Calu3 (cell line): ENCODE measurements at places on chromosomes 3 and 15. TPM values are rescaled to one million over a fixed set of nuclear protein-coding genes. Genes with fewer than 3 reads are reported as not detected.

Gene ZNF501
- total RNA-seq, result 0.61 and 0.71 TPM in 2 replicates

Gene DLEC1
- total RNA-seq, result 0.28 and 0.78 TPM in 2 replicates

Gene PLAAT1
- 6.2 and 7.3 TPM in 2 replicates for total RNA-seq

Gene ITGB5
- 193 and 225 TPM in 2 replicates for total RNA-seq

Gene TTLL13
- 0.29 and 0.71 TPM in 2 replicates for total RNA-seq

Gene GRK7
- not detected in 2 replicates for total RNA-seq

GRCh38 chr3:154953538-154953937 is 126.6 kb upstream of the MME start:
- DNase-seq, result no peak

GRCh38 chr3:161475206-161475605 is 21.4 kb upstream of the OTOL1 start:
- no peak for DNase-seq

DNA sequence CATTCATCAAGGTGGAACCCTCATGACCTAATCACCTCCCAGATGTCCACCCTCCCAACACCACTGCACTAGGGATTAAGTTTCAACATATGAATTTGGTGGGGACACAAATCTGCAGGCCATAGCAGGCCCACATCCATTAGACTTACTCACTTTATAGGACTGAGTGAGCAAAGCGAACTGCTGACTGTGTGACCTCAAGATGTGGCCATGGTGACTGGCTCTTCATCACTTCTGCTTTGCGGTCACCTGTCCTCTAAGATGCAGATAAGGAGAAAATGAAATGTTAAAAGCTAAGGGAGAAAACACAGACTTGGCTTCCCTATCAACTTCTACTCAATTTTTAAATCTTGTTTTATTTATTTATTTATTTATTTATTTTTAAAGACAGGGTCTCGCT is 14.5 kb upstream of the DCP1A start:
- DNase-seq, result no peak

- no peak for DNase-seq
Measured at GRCh38 chr3:183725387-183725786, 27.8 kb downstream of the YEATS2 start.

DNA sequence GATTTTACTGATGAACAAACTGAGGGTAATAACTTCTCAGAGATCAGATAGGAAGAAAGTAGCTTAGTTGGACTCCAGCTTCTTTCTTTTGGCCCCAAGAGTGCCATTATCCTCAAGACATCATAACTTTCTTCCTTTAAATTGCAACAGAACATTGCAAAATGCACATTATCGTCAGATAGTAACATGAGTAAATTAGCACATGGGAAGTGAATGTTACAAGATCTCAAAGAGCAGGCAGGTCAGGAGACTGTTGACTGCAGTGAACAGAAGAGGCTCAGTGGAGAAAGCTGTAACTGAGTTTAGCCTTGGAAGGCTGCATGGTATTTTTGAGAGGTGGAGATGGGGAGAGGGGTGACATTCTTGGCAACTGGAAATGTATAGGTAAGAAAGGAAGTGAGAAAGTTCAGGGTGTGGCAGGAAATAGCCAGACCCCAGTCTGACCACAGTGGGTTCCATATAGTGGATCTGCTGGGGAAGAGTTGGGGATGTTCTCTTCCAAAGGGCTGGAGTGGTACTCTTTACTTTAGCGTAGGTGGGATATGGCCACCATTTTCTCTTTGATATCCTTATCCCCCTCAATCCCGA is 307.7 kb downstream of the RPLP1 start:
- DNase-seq, result no peak

DNA sequence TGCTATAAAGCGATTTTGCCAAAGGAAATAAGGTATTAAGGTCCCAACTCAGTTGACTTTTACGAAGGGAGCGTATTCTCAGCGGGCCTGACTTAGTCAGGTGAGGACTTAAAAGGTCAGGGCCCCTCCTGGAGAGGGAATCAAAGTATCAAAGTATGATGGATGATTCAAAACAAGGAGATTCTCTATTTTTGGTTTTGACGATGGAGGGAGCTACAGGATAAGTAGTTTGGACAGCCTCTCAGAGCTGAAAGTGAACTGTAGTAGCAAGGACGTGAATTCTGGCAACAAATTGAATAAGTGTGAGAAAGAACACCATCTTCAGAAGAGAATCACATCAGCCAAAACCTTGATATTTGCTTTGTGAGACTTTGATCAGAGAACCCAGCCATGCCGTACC is 1186.5 kb downstream of the SI start:
- DNase-seq, result no peak

DNA sequence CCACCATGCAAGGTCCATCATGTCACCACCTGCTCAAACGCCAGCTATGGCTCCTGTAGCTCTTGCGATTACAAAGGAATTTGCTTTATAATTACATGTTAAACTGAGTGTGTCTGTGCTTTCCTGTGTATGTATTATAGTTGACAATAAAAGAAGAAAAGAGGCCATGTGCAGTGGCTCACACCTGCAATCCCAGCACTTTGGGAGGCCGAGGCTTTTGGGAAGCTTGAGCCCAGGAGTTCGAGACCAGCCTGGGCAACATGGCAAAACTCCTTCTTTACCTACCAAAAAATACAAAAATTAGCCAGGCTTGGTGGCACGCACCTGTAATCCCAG is 27.0 kb downstream of the ATRIP start:
- DNase-seq, result no peak

- no peak for DNase-seq
Measured at GRCh38 chr3:26962492-26963360, 340.2 kb downstream of the LRRC3B start.
